CD4-positive, alpha-beta T cell treated with Interleukin-17A for 1 hour (primary cell): ENCODE measurements at places on chromosomes 13 and 19.
A peak's percentile ranks its signal among the peaks of the same experiment; 100 is the strongest.

GRCh38 chr19:15304140-15304705 is 28.1 kb downstream of the BRD4 start:
- DNase-seq = no peak

GRCh38 chr19:7916103-7916954 is 1.7 kb downstream of the TGFBR3L start:
- peak; percentile 65 for DNase-seq

DNA sequence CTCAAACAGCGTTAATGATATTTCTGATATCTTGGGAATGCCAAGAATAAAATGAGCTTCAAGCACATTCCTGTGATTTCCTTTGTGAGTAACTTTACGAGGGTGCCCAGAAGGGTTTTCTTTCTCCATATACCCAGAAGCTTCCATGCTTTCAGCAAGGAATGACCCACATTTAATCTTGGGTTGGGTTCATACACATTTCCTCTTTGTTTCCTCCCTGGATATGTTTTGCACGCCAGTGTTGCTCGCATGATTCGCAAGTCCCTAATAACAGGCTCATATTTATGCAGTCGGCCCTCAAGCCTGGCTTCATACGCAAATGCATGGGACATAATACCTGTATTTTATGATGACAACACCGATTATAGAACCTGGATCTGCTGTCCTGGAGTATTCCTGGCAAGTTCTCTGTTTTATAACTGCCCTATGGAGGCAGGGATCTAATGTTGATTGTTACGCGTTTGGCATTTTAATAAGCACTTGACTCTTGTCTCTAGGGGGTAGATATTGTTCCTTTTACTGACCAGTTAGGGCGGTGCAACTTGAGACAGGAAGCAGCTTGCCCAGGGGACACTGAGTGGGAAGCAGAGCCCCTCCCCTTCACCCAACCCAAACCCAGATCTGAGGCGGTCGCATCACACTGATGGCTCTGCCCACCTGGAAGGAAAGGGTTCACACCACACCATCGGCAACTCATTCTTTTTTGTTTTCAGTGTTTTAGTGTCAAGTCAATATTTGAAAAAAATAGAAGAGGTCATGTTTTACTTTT is 220.4 kb upstream of the SOX1 start:
- no peak for DNase-seq

DNA sequence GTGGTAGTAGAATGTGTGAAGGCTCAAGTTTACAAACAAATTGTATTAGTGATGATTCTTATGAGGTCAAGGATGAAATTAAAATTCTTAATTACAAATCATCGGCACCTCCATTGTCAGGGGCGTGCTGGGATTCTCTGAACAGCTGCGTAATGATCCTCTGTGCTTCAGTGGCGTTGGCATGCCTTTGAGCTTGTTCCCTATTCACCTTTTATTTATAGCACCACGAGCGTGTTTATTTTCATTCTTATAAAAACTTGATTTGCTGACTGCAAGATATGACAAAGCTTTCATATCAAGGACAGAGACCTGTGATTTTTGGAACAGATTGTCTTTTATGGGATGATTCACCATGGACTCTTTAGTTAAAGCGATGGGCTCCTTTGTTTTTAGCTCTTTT is 18.2 kb upstream of the UBL3 start:
- DNase-seq = no peak

DNA sequence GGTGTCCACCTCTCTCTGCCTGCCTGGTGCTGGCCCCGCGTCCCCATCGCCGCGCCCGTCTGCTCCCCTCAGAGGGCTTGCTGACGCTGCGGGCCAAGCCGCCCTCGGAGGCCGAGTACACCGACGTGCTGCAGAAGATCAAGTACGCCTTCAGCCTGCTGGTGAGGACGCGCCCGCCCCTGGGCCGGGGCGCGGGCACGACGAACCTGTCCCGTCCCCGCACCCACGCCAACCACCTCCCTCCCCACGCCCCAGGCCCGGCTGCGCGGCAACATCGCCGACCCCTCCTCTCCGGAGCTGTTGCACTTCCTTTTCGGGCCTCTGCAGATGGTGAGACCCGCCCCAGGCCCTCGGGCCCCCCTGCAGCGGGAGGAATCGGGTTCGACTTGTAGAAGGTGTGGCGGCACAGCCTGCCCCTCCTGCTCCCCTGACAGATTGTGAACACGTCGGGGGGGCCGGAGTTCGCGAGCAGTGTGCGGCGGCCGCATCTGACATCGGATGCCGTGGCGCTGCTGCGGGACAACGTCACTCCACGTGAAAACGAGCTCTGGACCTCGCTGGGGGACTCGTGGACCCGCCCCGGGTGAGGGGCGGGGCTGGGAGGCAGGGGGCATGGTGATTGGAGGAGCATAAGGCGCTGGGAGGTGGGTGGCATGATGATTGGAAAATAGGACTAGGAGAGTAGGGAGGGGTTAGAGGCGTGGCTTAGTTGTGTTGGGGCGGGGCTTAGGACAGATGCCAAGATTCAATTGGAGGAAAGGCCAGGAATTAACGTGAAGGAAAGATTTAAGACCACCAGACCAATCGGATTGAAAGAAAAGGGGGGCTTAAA is 6.6 kb downstream of the EPS8L1 start:
- DNase-seq = peak; percentile 68

GRCh38 chr13:44739539-44739938 is 163.4 kb upstream of the TSC22D1 start:
- DNase-seq = no peak

- no peak for DNase-seq
Measured at GRCh38 chr13:48477191-48477855, 55.6 kb downstream of the RCBTB2 start.

DNA sequence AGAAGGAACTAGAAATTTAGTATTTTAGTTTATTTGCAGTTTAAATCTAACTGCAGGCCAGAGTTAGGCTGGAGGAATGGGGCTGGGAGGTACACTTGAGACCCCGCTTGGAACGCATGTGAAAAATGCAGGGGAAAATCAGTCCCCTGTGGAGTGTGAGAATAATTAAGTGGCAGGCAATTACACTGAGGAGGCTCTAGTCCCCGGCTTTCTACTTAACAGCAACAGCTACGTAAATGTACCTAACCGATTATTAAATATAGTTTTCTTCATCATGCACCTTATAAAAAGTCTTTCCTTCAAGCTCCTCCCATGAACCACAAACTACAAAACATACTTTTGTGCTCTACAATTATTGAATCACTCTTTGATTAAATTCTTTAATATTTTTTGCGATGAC is 804 bp downstream of the ZNF708 start:
- DNase-seq = peak; percentile 27

GRCh38 chr13:38866649-38867048 is 124.0 kb downstream of the STOML3 start:
- no peak for DNase-seq

DNA sequence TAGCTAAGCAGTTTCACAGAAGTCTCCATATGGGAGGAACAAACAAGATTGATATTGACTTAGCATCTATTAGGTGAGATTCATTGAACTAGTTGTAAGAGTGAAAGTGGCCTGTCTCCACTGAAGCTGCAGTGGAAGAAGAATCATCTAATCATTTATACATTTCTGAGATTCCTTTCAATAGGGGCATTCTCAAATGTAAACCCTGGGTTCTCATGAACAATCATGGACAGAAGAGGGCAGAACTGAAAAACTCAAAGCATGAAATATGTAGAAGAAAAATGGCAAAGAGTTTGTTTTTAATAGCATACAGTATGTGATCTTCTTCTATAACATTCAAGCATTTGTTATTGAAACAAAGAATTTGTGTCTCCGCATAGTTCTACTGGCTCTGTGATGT is 17.6 kb upstream of the POSTN start:
- DNase-seq = no peak
